ENCODE measurements at places on chromosomes 6 and 20. TPM values are rescaled to one million over a fixed set of nuclear protein-coding genes. Genes with fewer than 3 reads are reported as not detected.

Gene OR12D3
- total RNA-seq, result not detected

DNA sequence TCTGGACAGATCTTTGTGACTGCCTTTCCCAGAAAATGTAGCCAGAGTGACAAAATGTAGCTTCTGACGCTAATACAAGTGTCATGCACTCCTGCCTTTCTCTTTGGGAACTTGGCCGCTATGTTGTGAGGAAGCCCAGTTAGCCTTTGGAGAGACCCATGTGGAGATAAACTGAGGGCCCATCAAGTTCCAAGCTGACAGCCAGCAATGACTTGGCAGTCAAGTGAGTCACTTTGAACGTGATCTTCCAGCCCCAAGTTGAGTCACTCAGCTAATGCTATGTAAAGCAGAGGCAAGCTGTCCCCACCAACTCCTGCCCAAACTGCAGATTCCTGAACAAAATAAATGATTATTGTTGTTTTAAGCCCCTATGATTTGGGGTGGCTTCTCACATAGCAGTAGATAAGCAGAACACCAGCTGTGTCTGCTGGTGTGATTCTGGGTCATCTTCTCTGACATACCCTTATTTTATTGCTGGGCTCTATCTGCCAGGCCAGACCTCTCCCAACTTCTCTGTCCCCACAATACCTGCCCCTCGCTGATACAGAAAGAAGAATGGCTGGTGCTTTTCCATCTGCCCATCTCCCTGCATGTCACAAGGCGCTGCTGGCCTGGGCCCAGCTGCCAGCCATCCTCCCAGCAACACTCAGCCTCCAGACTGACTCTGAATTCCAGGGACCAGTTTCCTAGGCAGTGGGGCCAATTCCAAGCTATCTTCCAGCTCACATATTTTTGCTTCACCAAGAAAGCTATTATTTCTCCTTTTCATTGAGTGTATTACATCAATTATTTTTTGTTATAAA is 274.8 kb downstream of the LRFN2 start:
- H3K4me1 ChIP-seq, result no peaks in the 10 kb centered on the region
- H3K36me3 ChIP-seq, result no peaks in the 10 kb centered on the region

- DNase-seq, result no peak
- no peak overlapping the region for H3K27ac ChIP-seq
- no peaks in the 10 kb centered on the region for H3K27me3 ChIP-seq
- H3K4me3 ChIP-seq, result no peak overlapping the region
These were observed 10.0 kb upstream of the SIRPG start for GRCh38 chr20:1667502-1668085.

DNA sequence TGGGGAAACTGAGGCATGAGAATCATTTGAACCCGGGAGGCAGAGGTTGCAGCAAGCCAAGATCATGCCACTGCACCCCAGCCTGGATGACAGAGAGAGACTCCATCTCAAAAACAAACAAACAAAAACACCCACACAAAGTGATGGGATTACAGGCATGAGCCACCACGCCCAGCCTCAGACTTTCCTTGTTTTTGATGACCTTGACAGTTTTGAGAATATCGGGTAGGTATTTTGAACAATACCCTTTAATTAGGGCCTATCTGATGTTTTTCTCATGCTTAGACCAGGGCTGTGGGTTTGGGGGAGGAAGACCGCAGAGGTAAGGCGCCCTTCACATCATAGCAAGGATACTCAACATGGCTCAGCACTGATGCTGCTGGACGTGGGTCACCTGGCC is 63.4 kb downstream of the ADNP start:
- H3K4me1 ChIP-seq, result no peaks in the 10 kb centered on the region
- H3K27ac ChIP-seq, result no peak overlapping the region
- no peak for DNase-seq
- no peaks in the 10 kb centered on the region for H3K36me3 ChIP-seq
- H3K27me3 ChIP-seq, result no peaks in the 10 kb centered on the region

DNA sequence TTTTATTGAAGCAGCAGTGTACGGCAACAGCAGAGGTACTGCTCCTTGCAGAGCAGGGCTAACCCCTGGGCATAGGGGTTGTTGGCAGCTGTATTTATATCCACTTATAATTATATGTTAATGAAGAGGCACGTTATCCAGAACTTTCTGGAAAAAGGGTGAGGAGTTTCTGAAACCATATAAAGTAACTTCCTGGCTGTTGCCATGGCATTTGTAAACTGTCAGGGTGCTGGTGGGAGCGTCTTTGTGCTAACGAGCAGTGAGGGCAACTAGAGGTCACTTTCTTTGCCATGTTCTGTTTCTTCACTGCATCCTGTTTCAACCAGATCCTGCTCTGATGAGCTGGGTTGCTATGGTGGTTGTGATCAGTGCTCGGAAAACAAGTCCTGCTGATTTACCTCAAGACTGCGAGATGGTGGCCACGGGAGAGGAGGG is 11.1 kb upstream of the ARFGEF2 start:
- H3K27ac ChIP-seq, result peak overlapping the region; percentile 27
- no peak overlapping the region for H3K4me3 ChIP-seq
- no peaks in the 10 kb centered on the region for H3K4me1 ChIP-seq
- no peaks in the 10 kb centered on the region for H3K36me3 ChIP-seq
- DNase-seq, result peak; percentile 34
- H3K27me3 ChIP-seq, result no peaks in the 10 kb centered on the region

- H3K4me3 ChIP-seq, result no peak overlapping the region
- DNase-seq, result no peak
- H3K27me3 ChIP-seq, result peaks cover 7% of the 10 kb centered on the region
- H3K4me1 ChIP-seq, result no peaks in the 10 kb centered on the region
- H3K27ac ChIP-seq, result no peak overlapping the region
These were observed 53.6 kb upstream of the BHLHE23 start for GRCh38 chr20:63060057-63060991.

DNA sequence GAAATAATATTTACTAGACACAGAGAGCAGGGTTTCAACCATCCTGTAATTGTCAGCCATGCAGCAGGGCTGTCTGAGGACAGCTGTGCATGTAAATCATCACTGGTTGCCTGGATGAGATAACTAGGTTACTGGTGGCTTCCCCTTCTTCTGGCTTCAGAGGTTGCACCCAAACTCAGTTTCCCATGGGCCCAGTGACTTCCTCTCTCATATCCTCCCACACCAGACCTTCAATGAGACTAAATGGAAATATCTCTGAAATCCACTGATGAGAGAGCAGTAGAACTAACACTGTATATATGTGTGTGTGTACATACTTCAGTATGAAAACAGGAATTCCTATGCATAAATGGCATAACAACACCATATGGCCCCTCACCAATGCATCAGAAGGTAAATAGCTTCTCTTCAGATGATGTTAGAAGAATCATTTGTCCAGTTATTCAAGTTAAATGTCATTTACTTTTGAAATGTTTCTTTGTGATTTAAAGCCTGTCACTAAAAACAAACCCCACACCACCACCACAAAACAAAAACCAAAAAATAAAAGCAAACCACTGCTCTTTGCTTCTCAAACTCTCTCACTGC is 51.0 kb upstream of the IL20RA start:
- no peak overlapping the region for H3K27ac ChIP-seq
- H3K36me3 ChIP-seq, result no peaks in the 10 kb centered on the region
- H3K27me3 ChIP-seq, result no peaks in the 10 kb centered on the region
- no peak for DNase-seq
- no peak overlapping the region for H3K4me3 ChIP-seq
- H3K4me1 ChIP-seq, result peaks cover 4% of the 10 kb centered on the region

All from CD8-positive, alpha-beta memory T cell (primary cell).